NCI-H1694 treated with DMSO at 0.1 percent for 48 hours (cell line): ENCODE measurements at places on chromosomes 2 and 18.

- peak; percentile 88 for DNase-seq
Observed at GRCh38 chr2:105812180-105813044, 67.7 kb downstream of the NCK2 start.

GRCh38 chr2:231387904-231388724 lies 7.4 kb upstream of the B3GNT7 start:
- DNase-seq, result no peak

GRCh38 chr2:198662905-198663304 lies 794.8 kb downstream of the SATB2 start:
- DNase-seq, result no peak

DNA sequence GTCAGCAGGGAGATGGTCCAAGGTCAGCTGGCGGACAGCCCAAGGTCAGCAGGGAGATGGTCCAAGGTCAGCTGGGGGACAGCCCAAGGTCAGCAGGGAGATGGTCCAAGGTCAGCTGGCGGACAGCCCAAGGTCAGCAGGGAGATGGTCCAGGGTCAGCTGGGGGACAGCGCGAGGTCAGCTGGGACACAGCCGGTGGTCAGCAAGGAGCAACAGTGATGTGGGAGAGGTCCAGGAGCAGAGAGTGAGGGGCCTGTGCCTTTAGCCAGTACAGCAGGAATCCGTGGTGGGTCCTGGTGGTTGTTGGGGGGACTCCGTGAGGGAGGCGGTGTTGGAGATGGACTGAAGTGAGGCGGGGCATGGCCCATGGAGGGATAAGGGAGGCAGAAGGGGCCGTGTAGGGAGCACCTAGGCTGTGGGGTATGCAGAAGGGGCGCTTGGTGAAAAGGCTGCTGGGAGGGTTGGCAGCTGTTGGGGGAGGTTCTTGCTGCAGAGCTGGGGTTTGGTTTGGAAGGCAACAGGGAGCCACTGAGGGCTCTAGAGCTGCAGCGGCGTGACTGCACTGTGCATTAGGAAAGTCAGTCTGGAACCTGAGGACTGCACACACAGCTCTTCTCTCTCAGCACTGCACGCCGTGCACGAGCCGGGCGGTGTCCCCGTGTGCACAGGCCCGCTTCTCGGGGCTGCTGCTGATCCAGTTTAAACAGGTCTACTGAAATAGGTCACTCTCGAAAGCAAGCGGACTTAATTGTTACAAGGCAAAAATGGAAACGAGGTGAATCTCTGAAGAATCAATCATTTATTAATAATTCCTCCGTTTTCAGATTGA lies 76.2 kb upstream of the HDAC4 start:
- DNase-seq, result no peak

DNA sequence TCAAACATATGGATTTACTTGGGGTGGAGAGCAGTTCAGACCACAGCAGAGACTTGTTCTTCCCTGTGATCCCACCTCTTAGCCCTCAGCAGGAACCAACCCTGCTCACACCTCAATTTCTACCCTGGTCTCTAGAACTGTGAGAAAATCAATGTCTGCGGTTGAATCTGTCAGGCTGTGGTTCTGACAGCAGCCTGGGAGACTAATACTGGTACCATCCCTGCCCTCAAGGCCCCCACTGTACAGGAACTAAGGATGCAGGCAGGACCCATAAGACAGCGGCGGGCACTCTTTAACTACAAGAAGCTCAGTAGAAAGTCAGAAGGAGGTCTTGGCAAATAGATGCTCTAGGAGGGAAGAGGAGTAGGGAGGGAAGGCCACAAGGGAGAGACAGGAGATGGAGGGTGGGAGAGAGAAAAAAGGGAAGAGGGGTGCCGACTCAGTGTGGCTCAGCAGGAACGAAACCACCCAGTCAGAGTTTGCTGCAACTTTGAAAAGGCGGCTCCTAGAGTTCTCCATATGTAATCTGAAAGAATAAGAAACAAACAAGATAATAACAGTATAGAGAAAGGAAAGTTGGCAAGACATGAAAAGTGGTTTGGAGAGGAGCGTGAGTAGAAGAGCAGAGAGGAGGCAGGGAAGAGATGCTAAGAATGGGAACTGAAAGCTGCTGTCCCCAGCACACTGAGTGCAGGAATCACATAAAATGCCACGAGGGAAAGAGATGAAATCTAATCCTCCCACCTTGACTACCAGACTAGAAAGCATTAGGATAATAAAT lies 323.9 kb upstream of the ID2 start:
- DNase-seq, result no peak

DNA sequence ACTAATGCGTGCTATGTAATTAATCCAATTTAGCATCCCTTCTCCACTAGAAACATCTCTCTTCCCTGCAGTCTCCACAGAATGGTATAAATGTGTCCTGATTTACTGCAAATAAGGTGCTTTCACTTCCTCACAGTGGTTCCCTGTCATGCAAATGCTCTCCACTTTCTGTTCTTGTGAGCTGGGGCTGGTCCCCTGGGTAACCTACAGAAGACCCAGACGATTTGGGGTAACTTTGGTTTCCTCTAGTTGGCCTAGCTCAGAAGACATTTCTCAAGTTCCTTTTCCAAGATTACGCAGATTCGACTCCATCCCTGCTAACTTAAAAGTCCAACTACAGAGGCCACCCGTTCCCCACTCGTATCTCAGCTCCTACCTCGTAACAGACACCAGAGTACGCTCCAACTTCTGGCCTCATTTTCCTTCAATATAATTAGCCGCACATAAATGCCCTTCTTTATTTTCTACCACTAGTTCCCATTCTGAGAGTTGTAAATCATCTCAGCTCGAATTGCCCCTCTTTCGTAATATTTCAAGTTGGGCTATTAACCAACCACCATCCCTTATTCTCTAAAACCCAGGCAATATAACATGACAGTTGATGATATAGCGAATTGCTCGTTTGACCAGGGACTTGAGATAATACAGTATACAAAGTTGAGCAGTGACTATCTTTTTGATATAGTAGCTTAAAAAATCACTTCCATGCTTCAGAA lies 28.8 kb upstream of the NEDD4L start:
- no peak for DNase-seq

- no peak for DNase-seq
Observed at GRCh38 chr18:9117980-9118841, 15.7 kb downstream of the NDUFV2 start.

DNA sequence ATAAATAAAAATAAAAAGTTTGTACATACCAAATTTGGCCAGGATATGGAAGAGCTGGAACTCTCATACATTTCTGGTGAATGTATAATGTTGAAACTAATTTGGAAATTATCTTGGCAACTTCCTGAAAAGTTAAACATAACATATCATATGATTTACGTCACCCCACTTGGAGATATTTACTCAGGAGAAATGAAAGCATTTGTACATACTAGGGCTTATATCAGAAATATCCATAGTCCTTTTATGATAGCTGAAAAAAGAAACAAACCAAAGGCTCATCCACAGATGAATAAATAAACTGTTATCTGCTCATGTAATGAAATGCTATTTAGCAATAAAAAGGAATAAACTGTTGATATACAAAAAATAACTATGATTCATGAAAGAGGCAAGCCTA lies 318.2 kb upstream of the NRXN1 start:
- no peak for DNase-seq

- DNase-seq, result no peak
Observed at GRCh38 chr2:206480161-206480560, 36.8 kb downstream of the ADAM23 start.

DNA sequence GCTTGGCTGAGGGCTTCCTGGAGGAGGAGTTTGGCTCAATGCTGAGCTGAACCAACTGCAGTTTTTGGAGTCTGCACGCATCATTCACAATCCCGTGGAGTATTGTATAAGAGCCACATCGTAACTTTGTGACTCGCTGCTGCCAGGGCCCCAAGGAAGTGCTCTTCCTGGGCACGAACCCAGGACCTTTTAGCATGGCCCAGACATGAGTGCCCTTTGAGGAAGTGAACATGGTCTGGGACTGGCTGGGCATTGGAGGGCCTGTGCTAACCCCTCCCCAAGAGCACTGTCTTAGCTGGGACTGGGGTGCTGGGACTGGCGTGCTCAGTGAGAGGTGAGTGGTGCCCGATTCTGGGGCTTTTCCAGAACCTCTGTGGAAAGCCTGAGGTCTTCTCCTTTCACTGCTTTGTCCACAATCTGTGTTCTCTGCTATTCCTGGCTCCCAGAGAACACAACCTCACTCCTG lies 88.6 kb downstream of the LIPG start:
- no peak for DNase-seq

- DNase-seq, result no peak
Observed at GRCh38 chr2:134259994-134260393, 6.1 kb downstream of the MGAT5 start.

DNA sequence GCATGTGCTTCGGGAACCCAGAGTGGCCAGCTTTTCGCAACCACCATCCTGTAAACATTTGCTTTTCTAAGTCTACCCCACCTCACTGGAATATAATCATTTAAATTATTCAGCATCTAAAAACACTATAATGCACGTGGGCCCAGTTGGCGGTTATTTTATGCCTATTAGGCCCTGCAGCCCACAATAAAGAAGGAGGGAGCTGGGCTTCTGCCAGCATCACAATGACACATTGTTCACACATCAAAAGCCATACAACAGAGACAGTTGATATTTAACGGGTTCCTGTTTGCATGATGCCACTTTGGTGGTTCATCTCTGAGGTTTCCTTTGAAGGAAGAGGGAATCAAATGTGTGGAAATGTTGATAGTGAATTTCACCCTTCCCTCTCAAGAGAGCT lies 916.0 kb upstream of the CELF4 start:
- DNase-seq, result no peak

DNA sequence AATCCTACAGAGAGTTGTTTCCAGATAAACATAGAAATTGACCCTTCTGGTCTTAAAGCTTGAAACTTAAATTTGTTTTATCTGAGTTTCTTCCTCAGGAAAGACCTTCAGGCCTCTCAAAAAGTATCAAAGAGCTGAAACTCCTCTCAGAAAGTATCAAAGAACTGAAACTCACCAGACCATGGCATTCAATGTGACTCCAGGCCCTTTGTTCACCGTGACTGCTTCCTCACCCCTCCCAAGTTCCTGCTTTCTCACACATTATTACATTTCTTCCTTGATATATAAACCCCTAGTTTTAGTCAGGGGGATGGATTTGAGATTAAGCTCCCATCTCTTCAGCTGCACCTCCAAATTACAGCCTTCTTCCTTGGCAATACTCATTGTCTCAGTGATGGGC lies 6.0 kb downstream of the ANKMY1 start:
- no peak for DNase-seq

DNA sequence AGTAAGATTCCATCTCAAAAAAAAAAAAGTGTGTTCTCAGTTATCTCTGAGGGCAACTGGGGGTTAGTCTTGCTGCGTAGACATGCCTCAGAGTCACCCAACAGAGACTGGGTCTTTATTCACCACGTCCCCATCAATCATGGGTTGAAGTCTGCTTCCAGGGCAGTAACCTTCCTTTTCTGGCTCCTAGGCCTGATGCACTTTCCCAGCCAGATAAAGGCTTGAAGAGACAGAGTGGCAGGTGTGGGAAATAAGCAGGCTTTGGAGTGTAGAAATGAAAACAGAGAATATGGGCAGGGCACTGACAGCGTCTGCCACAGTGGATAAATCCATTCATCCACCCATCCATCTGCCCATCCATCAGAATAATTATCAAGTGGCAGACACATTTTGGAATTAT lies 134.1 kb upstream of the LGALSL start:
- DNase-seq, result no peak

DNA sequence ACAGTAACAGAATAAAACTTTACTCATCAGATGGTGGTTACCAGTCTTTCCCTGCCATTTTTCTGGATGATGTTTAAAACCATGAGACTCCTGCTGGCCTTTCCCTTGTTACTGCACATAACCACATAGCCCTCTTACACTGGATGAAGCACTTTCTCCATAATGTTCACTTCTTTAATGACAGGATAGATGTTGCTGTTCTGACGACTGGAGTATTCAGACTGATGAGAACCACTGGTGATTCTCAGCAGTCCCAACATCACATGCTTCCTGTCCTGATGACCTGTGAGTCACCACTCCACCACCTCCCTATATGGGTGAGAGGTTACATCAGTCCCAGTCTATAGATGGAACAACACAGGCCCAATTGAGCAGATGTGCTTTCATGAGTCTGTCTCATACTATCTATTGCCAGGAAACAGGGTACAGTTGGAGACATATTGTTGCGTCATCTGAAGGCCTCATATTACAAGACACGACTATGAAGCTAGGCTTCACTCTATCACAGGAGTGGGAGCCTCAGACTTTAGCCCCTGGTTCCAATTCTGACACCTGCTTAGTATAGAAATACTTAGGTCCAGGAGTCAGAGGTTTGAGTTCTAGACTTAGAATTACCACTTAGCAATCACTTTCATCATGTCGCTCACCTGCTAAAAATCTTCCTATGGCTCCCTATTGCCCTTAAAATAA lies 145.7 kb upstream of the KLF7 start:
- DNase-seq, result peak; percentile 78

GRCh38 chr2:220687231-220687843 lies 884.8 kb downstream of the EPHA4 start:
- peak; percentile 64 for DNase-seq

DNA sequence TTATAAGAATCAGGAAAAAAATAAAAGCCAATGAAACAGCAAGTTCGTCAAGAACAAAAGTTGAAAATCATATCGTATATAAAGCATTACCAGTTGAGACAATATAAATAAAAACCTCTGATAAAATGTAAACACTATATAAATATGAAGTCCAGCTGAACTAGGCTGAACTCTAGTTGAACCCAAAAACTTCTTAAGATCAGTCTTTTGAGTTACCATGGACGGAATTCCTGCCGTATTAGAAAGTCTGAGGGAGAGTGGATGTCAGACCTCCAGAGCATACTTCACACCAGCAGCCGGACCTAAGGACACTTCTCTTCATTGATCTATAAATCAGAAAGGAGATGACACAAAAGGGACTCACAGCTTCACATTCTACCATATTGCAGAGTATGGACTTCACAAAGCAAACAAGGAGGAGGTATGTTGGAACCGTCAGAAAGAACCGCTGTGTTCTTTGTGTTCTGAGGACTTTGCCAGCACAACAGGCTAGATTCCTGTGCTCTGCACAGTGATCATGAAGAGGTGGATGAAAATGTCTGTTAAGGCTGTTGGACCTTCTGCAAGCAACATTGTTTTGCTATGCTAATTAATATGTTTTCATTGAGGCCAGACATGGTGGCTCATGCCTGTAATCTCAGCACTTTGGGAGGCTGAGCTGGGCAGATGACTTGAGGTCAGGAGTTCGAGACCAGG lies 67.2 kb upstream of the SP5 start:
- DNase-seq, result no peak

DNA sequence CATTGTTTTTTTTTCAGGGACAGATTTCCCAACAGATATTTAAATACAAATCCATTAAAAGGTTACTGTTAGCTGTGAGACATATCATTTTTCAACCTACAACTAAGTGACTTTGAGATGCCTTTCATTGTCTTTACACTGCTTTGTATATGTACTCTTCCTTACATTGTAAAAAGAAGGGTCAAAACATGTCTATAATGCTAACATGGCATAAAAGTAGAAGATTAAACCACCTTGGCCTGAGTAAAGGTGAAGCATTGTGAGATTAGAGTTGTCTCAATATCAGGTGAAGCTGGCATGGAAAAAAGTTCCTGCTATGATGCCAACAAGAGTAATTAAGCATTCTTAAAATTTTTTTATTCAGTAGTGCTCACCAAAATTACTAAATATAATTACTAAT lies 1508.5 kb upstream of the NXPH2 start:
- DNase-seq, result no peak

GRCh38 chr18:46755315-46756024 lies 1.4 kb downstream of the ST8SIA5 start:
- no peak for DNase-seq

- peak; percentile 15 for DNase-seq
Observed at GRCh38 chr2:120669121-120669952, 66.3 kb upstream of the GLI2 start.
